ENCODE measurements at places on chromosomes 5 and 9.
A peak's percentile ranks its signal among the peaks of the same experiment; 100 is the strongest.

- peak; percentile 94 for DNase-seq
Observed at GRCh38 chr5:2751592-2752021, at the start of gene IRX2. TSS of gene IRX2 (minus strand) at chr5:2751677. CDS start at chr5:2751413, 264 bp downstream.

DNA sequence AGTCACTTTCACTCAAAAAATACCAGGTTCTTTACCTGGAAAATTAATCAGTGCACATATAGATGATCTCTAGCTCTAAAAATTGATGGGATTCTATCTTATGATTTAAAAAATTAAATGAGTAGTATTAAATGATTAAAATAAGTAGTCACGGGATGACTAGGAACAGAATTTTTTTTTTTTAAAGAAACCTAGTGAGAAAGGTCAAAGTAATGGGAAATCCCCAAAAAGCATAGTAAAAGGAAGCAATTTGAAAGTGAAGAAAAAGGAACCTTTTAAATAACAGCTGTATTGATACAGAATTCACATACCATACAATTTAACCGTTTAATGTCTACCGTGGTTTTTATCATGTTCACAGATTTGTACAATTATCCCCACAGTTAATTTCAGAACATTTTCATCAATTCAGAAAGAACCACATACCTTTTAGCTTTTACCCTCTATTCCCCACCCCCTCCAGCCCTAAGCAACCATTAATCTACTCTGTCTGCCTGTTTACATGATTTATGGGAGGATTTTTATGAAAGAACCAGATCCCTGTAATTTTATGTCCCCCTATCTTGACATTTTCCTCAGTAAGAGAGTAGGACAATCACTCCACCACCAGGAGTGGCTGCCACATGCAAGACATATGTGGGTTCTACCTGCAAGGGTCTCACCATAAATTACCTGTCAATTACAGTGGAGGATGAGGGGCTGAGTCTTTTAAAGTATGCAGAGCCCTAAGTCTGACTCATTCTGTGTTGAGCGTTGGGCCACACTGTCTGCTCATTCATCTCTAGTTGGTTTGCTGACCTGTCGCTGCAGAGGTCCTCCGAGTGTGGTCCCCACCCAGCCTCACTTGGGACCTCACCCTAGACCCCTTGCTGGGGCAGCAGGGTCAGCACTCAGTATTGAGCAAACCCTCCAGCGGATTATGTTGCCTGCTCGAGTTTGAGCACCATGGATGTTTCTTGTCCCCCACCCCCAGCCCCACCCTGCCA, 16.0 kb downstream of the ANKRD33B start:
- no peak for DNase-seq

- no peak for DNase-seq
Observed at GRCh38 chr9:25948182-25948581, 269.9 kb upstream of the TUSC1 start.

- DNase-seq: no peak
Observed at GRCh38 chr5:308672-309271, 12.7 kb upstream of the AHRR start.

DNA sequence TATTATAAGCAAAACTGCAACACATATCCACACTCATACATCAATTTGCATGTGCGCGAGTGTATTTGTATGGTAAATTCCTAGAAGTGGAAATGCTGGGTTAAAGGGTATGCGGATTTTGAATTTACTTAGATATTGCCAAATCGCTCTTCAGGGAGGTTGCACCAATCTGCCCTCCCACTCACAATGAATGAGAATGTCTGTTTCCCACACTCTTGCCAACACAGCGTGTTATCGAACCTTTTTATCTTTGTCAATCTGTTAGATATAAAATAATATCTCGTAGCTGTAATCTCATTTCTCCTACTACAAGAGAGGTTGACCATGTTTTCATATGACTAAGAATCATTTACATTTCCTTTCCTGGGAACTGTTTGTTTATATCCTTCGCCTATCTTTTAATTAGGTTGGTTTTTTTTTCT, 35.7 kb downstream of the LHX2 start:
- DNase-seq: no peak

DNA sequence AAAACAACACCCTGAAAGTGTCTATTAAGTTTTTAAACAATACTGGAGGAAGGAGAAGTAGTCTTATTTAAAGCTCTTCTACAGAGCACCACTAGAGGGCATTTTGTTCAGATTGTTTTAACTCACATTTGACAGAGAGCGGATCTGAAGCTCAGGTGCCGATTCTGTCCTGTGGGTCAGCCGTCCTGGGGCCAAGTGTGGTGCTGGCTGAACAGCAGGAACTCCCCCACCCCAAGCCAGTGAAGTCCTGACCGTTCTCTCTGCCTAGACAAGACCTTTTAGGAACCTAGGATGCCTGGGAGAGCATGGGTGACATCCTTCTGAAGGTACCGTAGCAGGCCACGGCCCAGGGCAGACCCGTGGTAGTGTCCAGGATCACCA, 3.9 kb downstream of the EXOC3 start:
- DNase-seq: peak; percentile 31

DNA sequence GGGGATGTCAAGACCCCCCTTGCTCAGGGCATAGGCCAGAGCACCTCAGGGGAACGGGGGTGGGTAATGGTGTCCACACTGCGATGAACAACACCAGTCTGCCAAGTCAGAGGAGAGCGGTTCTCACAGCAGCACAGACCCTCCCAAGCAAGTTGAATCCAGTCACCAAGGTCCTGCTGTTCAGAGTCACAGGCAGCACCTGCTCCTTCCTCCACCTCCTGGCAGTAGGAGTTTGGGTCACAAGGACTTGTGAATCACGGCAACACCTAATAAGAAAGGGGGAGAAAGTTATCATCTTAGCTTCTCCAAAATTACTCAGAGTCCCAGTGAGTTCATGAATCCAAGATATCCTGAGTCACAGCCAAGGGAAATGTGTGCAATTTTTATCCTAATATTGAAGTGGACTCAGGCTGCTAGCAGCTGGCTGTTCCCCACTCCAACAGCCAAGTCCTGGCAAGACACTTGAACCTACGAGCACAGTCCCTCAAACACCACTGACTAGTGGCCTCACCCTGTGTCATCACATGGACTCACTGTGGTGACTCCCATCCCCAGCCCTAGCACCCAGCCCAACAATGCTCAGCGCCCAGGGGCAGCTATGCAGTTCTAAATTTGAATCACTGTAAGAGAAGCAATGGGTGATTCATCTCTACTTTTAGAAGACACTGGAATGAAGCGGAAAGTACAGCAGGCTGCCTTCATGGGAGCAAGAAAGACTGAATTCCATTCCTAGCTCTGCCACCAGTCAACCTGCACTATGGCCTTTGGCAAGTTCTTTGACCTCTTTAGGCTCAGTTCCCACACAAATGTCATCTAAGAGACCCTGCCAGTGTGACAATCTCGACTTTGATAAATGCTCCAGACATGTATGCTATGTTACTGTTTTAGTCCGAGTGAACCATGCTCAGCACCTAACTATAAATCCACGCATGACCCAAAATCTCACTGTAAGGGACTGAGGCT, 113.7 kb downstream of the KLHL3 start:
- no peak for DNase-seq

DNA sequence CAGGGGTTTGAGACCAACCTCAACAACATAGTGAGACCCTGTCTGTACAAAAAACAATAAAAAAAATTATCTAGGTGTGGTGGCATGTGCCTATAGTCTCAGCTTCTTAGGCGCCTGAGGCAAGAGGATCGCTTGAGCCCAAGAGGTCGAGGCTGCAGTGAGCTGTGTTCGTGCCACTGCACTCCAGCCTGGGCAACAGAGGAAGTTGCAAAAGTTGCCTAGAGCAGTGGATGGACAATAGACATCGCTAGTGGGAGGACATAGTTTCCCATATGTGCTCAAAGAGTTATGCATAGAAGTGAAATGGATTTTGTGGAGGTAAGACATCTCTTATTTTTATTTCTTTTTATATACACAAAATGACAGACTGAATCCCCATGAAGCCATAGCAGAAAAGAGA, 19.0 kb downstream of the HNRNPK start:
- no peak for DNase-seq

DNA sequence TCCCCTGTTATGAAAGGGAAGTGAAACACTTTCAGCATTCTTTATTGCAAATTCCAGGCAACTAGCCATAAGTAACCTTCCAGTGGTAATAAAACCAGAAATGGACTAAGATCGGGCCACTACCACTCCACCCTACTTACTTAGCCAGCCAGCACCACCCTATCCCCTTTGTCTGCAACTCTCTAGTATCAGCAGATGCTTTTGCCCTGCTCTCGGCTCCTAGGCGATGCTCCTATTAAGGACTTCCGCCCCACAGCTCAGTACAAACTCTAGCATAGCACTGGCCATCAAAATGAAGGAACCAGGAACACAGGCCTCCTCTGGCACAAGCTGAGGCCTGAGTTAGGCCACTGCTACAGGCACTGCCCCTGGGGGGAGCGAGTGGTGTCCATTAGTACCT, 81.2 kb downstream of the GLDC start:
- no peak for DNase-seq

DNA sequence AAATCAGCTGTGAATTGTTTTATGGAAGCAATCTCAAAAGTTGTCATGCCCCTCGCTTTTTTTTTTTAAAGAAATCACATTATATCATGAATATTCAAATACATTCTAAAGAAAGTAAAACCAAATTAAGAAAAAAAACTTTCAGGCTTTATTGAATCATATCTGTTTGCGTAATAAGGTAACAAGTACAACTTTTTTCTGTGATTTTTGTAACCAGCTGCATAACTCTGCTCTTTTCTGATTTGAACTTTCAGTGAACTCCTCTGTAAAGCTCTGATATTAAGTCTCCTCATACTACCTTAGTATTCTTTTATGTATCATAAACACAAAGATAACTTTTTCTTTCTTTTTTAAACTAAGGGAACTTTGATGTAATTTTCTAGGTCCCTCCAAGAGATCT, 65.3 kb downstream of the CWC27 start:
- no peak for DNase-seq

Measured in DMS153 (cell line).